Activated T-helper 1 cell treated with anti-CD3 and anti-CD28 coated beads, Interleukin-12 subunit alpha, Interleukin-12 subunit beta, Interleukin-2, Interleukin-4 antibody, amounts not matched to agents 30 ng/mL and 10 ng/mL and 1 ng/mL, durations not matched to agents 14 hours and 24 hours and 36 hours (primary cell): ENCODE measurements at places on chromosomes 5 and 9.

DNA sequence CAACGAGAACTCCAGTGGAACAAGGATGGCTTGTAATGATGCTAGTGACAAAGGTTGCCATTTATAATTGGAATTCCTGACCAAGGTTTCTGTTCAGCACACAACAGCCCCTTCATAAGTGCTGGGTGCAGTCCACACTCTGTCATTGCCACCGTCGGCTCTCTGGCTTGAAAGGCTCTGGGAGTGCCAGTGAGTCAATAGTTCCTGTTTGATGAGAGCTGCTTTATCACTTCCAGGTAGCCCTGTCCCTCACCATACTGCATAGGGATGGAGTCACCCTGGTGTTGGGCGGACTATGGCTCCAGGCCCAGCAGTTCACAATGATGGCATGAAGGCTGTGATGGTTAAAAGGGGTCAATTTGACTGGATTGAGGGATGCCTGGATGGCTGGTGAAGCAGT lies 34.6 kb upstream of the SEMA4D start:
- DNase-seq = no peak

DNA sequence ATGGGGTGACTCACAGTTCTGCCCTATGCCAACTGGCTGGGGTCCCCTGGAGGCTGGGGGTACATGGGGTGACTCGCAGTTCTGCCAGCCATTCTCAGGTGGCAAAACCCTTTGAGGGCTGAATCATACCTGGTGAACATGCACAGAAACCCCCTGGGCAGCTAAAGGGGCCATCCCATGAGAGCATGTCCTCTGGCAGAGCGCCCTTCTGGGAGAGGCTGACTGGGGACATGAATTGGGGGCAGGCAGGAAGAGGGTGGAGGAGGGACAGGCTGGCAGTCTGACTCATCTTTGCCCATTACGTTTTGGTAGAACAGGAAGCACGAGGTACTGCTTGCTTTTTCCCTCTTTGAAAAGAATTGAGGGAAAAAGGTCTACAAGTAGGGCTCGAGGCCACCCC lies 16.7 kb downstream of the TRAF1 start:
- DNase-seq = no peak

DNA sequence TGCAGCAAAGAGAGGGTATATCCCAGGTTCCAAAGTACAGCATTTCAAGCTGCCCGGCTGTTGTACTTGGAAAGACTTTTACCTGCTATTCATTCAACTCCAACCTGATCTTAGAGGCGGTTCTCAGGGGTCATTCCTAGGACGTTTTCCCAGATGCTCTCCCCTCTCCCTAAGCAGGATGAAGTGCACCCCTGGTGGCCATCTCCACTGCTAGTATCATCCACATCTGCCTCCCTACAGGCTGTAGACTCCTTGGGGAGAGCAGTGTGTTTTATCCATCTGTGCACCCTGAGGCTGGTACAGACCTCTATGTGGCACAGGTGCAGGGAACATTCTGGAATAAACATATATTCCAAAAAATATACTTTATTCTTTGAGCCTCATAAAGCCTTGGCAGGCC lies 56.8 kb downstream of the PTPN3 start:
- no peak for DNase-seq

- no peak for DNase-seq
These were observed 52.1 kb upstream of the EXOC3 start for GRCh38 chr5:390623-391491.

DNA sequence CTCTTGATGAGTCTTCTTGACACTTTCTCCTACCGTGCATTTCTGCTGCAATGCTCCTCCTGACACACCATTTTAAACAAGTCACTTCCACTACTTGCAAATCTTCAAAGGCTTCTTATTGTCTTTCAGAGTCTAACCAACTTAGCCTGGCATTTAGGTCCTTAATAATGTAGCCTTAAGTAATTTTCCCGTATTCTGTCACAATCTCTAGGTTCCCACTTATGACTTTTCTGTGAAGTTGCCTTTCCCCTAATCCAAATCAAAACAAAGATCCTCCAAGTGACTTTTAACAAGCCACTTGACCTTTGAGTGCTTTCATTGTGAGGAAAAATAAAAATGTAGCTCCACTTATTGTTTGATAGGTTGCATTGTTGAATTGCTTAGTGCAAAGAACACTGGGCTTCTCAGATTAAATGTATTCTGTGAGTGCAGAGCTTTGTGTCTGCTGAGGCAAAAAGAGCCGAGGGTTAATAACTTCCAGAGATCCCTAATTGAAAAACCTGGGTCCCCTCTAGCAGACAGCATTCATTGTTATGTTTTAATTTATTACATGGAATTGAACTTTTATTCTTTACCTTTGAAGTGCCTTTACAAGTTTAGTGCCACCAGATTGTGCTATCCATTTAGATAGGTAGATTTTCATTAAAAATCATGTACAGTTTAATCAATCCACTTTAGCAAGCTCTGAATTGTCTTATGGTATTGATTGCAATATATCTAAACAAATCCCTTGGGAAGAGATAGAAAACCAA lies 341.7 kb upstream of the TYRP1 start:
- no peak for DNase-seq
